CD4-positive, alpha-beta T cell (primary cell): ENCODE measurements at places on chromosomes 6 and 20.

GRCh38 chr20:41213150-41213820 lies 75.9 kb downstream of the PLCG1 start:
- no peak for DNase-seq

DNA sequence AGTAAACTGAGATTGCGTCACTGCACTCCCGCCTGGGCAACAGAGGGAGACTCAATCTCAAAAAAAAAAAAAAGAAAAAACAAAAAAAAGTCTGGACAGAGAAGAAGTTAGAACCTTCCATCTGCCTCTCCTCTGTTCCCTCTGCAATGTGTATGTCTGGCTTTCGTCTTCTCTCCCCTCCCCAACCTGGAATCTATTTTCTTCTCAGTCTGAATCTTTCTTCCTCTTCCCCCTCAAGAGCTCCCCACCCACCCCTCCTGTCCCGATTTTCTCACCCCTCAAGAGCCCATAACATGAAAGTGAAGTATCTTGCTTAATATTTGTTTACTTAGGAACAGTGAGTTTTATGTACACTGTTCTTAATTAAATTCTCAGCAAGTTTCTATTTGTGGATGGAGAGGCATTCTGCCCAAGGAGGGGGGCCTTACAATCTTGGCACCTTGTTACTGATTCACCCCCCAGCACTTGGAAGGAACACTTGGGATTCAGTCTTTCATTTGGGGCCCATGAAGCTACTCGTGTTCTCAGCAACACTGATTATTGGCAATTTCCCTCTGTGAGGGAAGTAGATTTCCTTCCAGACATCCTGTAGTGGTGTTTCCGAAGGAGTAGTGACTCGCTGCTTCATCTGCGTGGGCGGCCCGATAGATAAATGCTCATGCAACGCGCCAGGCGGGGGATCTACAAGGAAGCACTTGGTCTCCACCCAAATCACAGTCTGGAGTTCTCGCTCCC lies 69.3 kb upstream of the SRSF6 start:
- DNase-seq: no peak

GRCh38 chr20:54434196-54434595 lies 41.2 kb upstream of the DOK5 start:
- DNase-seq: no peak

- no peak for DNase-seq
Measured at GRCh38 chr20:3045042-3045815, 623 bp upstream of the MRPS26 start.

DNA sequence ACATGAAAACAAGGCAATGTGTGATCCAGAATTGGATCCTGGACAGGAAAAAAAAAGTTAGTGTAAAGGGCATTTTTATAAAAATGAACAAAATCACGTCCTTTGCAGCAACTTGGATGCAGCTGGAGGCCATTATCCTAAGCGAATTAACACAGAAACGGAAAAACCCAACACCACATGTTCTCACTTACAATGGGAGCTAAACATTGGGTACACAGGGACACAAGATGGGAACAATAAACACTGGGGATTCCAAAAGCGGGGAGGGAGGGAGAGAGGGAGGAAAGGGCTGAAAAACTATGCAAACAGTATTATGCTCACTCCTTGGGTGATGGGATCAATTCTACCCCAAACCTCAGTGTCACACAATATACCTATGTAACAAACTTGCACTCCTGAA lies 91.4 kb upstream of the BTBD3 start:
- DNase-seq: no peak

DNA sequence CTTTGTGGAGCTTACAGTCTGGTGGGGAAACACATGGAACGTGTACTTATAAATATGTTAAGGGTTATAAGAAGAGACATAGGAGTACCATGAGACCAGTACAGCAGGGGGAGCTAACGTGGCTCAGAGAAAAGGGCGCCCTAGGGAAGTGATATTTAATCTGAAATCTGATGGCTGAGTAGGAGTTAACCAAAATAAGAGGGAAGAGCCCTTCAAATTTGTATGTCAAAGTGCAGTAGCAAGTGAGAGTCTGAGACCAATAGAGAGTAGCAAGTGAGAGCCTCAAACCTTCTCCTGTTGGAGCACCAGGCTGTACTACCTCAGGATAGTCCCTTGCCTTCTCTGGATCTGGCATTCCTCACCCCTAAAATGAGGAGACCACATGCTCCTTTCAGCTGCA lies 6.1 kb upstream of the PKIG start:
- no peak for DNase-seq

DNA sequence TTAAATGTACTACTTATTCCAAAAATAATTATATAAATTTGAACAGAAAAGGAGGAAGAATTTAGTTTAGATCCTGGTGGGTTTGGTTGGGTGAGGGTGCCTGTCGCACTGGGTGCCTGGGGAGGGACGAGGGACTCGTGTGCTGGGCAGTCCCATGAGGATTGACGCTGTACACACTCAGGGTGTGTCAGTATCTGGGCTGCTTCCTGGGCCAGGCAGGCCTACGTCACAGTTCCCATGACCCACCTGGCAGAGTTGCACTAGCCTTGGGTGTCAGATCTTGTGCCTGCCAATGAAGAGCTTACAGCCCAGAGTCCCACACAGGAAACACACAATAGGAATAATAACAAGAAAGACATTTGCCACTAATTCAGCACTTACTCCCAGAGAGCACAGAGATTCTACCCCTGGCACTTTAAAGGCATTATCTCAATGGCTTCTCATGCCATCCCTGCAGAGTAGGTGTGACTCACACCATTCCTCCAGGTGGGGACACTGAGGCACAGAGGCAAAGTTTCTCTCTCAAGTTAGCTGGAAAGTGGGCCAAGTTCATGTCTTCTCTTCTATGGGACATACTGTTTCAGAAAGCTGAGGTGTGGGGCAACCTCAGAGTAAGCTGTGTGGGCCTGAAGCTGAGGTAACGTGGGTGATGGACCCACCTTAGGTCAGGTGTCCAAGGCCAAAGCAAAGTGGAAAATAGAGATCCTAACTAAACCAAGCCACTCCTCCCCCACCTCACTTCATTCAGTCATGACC lies 1.3 kb upstream of the SDCBP2 start:
- peak; percentile 18 for DNase-seq

DNA sequence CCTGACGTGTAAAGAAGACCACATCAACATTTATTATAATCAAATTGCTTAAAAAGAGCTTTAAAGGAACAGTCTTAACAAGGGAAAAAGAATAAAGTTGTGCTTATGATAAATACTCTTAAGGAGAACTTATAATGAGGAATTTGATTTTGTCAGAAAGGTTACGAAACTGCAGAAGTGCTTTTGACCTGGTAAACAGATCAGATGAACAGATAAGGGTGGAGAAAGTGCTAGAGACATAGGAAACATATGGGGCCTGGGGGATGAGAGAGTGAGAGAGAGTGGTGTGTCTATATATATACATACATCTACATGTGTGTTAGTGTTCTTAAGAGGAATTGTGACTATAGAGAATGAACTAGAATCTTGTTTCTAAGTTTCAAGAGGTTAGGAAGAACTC lies 186.2 kb upstream of the GJE1 start:
- no peak for DNase-seq

DNA sequence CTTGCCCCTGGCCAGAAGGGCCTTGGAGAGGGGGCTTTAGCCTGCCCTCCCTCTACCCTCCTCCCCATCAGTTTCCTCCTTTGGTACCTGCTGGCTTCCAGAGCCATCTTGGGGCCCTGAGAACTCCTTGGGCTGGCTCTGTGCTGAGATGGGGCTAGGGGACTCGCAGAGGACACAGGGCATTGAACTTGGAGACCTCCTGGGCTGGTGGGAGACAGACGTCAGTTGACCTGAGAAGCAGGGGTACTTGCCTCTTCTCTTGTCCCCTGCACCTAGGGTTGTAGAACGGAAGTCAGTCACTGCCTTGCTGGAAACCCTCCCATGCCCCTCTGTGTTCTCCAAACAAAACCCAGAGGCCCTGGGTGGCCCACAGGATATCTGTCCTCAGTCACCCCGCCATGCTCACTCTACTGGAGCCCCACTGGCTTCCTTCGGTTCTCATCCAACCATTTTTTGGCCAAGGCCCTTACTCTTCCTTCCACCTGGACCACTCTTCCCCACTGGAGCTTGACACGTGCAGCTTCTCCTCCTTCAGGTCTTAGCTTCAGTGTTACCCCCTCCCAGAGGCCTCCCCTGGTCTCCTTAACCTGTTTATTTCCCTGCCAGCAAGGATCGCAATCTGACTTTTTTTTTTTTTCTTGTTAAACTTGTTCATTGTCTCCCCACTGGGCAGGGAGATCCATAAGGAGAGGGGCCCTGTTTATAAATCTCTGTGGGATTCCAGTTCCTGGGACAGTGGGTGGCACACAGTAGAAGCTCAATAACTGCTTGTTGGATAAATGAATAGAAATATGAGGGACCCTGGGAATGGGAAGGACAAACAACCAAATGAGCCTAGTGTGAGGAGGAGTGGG lies 971 bp downstream of the RBCK1 start:
- peak; percentile 36 for DNase-seq

GRCh38 chr6:87784690-87785089 lies 82.7 kb upstream of the AKIRIN2 start:
- no peak for DNase-seq

GRCh38 chr20:48945840-48946514 lies 24.5 kb downstream of the ARFGEF2 start:
- DNase-seq: no peak
